Activated CD8-positive, alpha-beta memory T cell treated with anti-CD3 and anti-CD28 coated beads for 24 hours (primary cell): ENCODE measurements at places on chromosomes 3 and 15.

GRCh38 chr3:169147238-169148008, 516.1 kb downstream of the MECOM start:
- DNase-seq = no peak

GRCh38 chr15:62821384-62822131, 221.0 kb upstream of the TPM1 start:
- DNase-seq = no peak

DNA sequence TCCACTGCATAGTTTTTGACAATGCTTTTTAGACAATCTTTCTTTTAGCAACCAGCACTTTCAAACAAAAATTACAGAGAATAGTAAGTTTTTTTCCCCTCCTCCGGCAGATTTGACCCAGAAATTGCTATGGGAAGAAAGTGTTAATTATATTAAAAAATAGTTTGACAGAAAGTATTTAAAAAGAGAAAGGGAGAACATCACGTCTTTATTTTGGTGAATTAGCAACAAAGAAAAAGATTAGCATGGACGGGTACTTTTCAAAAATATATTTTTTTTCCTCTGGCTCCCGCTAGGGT, 831 bp upstream of the KAT2B start:
- no peak for DNase-seq

GRCh38 chr3:44478055-44478468, 592 bp upstream of the ZNF445 start:
- DNase-seq = no peak

- DNase-seq = no peak
These were observed 17.4 kb upstream of the NOX5 start for GRCh38 chr15:68997050-68997449.

GRCh38 chr3:18812316-18812715, 336.0 kb upstream of the KCNH8 start:
- DNase-seq = no peak

GRCh38 chr3:69012100-69012799, 1.2 kb downstream of the EOGT start:
- DNase-seq = no peak

GRCh38 chr3:118984699-118985098, 49.9 kb downstream of the IGSF11 start:
- DNase-seq = no peak

DNA sequence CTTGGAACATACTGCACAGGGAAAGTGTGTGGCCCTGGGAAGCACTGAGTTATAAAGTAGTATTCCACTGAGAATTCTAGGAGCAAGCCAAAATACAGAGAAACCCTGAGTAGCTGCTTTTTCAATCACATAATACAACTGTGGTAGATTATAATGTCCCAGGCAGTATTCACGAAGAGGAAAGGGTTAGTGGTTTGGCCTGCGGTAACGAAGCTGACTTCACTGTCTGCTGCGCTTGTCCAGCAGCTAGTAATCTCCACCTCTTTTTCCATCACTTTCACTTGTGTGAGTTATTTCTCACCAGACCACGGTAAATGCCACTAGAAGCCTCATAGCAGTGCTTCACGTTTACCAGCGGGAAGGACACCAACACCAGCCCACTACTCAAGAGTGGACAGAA, 34.4 kb downstream of the RPL39L start:
- no peak for DNase-seq

DNA sequence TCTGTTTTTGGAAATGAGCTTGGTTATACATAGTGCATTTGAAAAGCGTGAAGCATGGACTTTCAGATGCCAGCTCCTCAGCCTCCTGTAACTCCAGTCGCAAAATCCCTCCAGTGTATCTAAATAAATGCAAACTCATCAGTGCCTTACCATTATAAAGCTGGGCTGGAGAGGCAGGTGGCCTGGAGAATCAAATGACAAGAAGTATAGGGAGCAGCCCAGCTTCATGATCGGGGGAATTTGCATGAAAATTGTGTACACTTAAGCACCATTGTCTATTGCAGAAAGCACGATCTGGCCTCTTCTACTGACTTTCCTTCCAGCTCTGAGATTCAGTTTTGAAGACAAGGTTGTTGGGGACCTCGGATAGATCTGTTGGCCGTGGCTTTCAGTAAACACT, 71.7 kb downstream of the IGF1R start:
- DNase-seq = no peak

GRCh38 chr3:115800489-115801075, 177.3 kb downstream of the GAP43 start:
- DNase-seq = no peak

DNA sequence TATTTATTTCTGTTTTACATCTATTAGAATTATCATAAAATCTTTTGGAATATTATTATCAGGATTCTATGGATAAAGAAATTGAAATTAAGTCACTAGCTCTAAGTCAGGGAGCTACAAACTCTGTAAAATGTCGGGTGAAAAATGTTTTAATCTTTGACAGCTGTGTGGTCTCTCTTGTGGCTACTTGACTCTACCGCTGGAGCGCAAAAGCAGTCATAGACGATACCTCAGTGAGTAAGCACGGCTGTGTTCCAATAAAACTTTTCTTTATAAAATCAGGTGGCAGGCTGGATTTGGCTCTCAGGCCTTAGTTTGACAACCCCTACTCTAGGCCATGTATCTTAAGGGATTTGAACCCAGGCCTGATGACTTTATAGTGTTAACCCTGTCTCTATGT, 88.5 kb upstream of the PFN2 start:
- DNase-seq = no peak

DNA sequence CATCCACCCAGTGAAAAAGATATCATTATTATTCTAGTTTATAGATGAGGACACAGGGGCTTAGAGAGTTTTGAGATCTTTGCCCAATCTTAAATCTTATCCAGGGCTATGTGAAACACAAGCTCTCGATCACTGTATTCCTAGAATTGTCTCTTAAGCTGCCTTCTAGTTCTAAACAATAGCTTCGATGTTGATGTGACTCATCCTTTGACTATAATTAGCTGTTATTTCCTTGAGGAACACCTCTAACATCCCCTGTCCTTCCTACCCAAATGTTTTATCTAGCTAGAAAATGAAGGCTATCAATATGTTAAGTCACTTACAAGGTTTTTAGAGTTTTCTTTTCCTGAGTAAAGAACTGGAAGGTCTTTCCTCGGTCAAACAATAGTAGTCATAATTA, 83.1 kb upstream of the STAC start:
- DNase-seq = no peak

DNA sequence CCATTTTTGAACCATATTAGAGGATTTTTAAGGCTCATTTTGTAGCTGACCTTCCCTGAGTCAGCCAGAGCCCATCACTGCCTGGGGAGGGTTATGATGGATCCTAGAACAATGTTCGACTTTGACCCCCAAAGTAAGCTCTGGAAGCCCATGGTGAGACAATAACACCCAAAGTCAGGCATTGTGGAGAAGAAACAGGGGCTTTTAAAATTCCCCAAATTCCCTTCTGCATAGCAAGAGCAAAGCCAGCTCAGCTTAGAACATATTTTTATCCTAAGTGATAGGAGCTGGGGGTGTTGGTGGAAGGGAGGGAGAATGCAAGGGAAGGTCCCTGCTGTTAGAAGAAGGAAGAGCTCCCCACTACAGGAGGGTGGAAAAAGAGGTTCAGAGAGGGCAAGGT, 4.0 kb downstream of the ITGA11 start:
- DNase-seq = no peak
